ENCODE measurements at places on chromosomes 13 and 19.

GRCh38 chr13:108927615-108928014, 298.2 kb downstream of the MYO16 start:
- no peak for DNase-seq

DNA sequence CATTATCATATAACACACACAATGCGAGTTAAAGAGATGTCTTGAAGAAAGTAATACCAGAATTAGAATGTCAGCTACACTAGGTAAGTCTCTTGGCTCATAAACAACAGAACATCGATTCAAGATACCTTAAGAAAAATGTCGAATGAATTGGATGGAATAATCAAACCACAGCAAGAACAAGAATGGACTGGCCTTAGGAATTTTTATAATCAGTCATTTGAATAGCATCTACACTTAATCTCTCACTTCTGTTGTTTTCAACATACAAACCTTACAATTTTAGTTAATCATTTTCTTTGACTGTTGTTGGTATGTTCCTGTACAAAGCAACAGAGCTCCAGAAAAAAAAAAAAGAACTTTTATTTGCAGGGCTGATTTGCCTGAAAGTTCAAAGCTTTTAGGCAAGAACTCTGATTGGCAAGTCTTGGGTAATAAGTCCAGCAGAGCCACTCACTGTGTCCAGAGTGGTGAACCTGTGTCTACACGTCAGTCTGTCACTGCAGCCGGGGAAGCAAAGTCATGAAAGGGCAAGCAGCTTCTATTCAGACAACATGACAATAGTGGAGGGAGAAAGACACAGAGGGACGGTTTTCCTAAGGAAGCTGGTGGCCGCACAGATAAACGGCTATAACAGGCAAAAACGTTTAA, 1026.1 kb upstream of the MIR17HG start:
- no peak for DNase-seq

GRCh38 chr19:46685189-46685588, 24.2 kb upstream of the DACT3 start:
- no peak for DNase-seq

- DNase-seq = no peak
These were observed 74.5 kb upstream of the NBEA start for GRCh38 chr13:34867590-34867989.

- no peak for DNase-seq
These were observed 5.0 kb upstream of the CDX2 start for GRCh38 chr13:27973961-27974662.

GRCh38 chr19:6423499-6424194, 964 bp downstream of the KHSRP start:
- DNase-seq = no peak

DNA sequence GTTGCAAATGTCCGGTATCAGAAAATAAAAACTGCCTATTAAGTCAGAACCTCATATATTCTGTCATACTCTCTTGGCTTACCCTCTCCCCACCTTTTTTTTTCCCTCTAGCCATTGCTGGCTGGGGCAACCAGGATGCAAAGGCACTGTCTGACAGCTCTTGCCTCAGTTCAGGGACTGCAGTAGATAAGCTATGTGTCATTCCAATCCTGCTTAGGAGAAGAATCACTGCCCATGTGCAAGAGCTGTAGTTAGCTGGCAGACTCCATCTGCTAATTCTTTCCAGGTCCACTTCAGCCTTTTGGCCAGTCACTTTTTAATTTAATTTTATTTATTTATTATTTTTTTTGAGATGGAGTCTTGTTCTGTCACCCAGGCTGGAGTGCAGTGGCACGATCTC, 895.6 kb upstream of the SLC10A2 start:
- no peak for DNase-seq
